ENCODE measurements at places on chromosomes 4 and X.

DNA sequence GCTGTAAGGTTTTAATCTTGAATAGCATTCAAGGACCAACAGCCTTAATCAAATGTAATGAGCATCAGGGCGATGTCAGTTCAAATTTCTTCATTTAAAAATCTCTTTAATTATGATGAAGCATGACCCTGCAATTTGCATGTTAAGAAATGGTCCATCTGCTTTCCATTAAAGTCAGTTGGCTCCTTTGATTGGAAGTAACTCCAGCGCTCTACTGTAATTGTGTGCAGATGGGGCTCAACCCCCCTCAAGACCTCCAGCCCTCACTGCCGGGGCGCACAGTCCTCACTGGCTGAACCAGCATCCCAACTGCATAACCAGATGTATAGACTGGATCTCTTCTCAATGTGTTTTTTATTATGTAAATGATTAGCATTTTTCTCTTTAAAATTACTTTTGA is 126.9 kb downstream of the VCX3B start:
- no peak for DNase-seq

- DNase-seq, result no peak
Measured at GRCh38 chrX:50402886-50403285, 67.7 kb downstream of the DGKK start.

GRCh38 chr4:137015426-137016409 is 516.6 kb downstream of the PCDH18 start:
- no peak for DNase-seq

DNA sequence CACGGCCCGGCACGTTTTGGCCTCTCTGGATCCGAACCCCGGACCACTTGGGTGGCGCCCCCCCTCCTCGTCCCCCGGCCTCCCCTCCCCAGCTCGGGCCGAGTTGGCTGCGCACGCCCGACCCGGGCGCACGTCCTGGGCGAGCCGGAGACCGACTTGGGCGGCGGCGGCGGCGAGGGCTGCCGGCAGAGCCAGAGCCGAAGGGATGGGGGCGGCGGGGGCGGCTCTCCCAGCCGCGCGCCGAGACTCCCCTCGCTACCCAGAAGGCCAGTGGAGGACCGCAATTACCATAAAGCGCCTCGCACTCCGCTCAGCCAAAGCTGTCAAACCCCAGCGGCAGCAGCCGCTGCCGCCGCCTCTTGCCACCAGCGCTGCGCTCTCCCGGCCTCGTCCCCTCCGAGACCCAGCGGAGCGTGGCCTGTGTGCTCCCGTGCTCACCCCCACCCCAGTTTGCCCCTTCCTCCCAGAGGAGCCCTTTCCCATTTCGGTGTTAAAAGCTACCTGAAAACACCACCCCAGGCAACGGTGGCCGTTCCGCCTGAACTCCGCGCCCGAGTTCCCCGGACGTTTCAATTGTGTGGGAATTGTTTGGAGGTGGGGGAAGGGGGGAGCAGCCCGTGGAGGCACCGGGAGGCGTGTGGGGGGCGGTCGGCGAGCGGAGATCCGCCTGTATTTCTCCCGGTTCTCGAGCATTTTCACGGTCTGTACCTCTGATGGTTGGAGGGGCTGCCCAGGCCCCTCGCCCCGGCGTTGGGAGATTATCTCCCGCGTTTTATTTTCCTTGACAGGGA is 701 bp upstream of the BCOR start:
- DNase-seq, result peak; percentile 61

GRCh38 chr4:78824001-78824400 is 47.9 kb downstream of the BMP2K start:
- DNase-seq, result no peak

- DNase-seq, result no peak
Measured at GRCh38 chr4:108793415-108793814, 30.6 kb upstream of the ETNPPL start.

GRCh38 chr4:156705311-156705710 is 266.3 kb downstream of the PDGFC start:
- no peak for DNase-seq

- DNase-seq, result no peak
Measured at GRCh38 chr4:2995546-2996265, 32.3 kb downstream of the GRK4 start.

- DNase-seq, result no peak
Measured at GRCh38 chr4:121913667-121914066, 38.2 kb downstream of the TRPC3 start.

- DNase-seq, result no peak
Measured at GRCh38 chr4:5683566-5683965, 24.8 kb downstream of the EVC2 start.
